Activated CD8-positive, alpha-beta memory T cell treated with anti-CD3 and anti-CD28 coated beads for 1 hour (primary cell): ENCODE measurements at places on chromosomes 4 and X.

DNA sequence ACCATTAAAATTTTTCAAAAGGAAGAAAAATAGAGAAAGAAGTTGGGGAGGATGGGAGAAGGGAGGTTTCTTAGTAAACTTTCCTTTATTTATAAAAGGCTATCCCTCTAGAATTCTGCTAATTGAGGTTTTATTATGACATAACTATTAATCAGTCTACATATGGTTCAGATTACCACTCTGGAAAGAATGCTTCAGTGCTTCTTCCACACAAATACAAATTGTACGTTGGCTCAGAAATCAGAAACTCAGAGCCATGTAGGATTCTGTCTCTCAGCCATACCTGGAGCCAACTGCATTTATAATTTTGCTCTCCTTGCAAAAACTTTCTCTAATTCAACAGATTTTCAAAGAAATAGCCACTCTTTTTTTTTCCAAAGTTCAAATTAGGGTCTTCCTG is 37.1 kb downstream of the SRPX start:
- DNase-seq = no peak

GRCh38 chr4:87150498-87151261 is 69.7 kb downstream of the KLHL8 start:
- DNase-seq = no peak

DNA sequence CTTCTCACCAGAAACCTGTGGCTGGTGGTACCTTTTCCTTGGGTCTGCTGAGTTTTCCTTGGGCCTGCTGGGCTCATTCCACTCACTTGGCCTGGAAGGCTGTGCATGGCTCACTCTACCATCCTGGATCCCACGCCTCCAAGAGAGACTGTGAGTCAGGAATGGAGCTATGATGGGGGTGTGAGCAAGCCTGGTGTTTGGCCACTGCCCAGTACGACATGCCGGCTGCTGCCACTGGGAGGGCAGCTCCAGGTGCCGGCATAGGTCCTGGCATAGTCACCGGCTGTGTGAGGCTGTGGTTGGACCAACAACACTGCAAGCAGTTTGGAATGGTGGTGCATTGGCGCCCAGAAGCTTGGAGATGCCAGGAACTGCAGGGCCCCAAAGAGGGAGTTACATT is 721.7 kb downstream of the PCDH18 start:
- DNase-seq = no peak

DNA sequence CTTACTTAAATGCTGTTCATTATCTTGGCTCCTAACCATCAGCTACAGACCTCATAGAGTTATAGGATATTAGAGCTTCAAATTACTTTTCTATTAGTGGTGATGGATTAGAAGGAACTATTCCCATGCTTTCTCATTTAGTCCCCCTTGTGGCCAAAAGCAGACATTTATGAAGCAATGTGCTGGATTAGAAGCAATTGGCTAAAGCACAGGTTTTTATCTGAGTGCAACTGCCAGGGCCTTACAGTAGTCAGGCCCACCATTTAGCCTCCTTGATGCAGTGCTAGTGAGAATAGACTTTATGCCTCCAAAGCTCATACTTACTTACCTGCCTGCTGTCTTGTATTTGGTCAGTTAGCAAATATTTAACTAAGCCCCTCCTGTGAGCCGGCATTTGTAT is 93.0 kb downstream of the TSPAN7 start:
- DNase-seq = no peak

DNA sequence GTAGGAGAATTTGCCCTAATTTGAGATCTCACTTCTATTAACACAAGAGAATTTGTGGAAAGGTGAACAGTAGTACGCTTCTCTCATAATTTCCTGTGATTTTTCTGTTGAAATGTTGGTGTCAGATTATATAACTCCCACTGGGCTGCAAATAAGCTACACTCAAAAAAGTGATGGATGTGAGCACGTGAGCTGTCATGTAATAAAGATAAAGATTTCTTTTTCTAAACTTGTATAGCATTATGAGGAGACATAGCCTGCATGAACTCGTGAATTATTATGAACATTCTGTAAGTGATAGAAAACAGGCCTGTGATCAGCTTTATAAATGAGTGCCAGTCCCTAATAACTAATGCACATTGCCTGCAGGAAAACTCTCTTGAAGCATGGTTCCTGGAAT is 356.6 kb upstream of the ACTRT1 start:
- DNase-seq = no peak

DNA sequence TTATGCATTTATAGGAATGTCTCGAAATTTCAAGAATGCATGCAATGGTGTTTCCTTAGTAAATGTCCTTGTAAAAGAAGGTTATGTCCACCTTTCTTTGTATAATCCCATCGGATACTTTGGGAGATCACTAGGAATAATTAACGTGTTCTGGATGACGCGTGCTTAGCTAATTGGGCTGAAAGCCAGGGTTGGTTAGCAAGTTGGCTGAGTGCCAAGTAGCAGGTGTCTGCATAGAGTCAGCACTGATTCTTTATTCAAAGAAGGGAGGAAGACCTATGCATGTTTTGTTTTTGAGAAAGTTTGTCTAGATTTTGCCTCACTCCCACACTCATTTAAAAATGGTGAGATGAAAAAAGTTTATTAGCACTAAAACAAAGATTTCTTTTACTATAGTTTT is 144.6 kb downstream of the SOX3 start:
- DNase-seq = no peak

DNA sequence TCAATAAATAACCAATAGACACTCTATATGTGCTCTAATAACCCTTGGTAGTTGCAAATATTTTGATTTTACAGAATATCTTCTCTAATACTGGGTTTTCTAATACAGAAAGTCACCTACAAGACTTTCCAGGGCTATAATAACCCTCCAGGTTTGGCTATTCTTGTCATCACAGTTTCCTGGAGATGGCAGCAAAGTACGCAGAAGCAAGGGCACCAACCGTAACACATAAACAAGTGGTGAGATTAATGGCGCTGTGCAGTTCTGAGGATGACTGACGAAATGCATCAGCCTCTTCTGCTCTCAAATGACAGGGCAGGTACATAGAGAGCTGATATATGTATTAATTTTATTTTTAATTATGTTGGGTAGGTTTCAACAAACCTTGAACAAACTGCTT is 122.4 kb downstream of the C4orf33 start:
- DNase-seq = no peak

DNA sequence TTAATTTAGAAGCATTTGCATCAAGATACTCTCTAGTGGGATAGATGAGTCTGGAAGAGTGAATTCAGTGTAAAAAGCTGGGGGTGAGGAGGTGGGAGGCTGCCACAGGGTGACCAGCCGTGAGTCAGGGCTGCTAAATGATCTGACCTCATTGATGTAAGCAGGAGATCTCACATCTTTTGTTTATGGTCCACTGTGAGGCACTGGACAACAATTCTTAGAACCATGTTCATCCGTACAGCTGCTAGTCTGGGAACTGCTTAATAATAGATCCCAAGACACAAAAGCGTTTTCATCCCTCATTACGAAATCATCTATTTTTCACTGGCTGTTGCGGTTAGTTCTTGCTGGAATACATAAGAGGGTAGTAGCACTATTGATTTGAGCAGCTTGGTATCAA is 14.1 kb downstream of the KLF3 start:
- no peak for DNase-seq

- no peak for DNase-seq
Observed at GRCh38 chr4:156773648-156774357, 197.8 kb downstream of the PDGFC start.

DNA sequence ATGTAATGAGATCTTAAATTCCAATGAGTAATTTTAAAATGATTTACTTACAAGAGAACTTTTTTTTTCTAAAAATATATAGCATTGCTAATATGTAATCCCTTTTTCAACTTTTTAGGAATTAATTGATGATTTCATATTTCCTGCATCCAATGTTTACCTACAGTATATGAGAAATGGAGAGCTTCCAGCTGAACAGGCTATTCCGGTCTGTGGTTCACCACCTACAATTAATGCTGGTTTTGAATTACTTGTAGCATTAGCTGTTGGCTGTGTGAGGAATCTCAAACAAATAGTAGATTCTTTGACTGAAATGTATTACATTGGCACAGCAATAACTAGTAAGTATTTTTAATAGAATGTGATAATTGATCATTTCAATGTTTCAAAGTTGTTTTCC is 113.2 kb downstream of the USP9X start:
- DNase-seq = no peak

- DNase-seq = no peak
Observed at GRCh38 chr4:98614094-98614493, 44.3 kb downstream of the TSPAN5 start.

DNA sequence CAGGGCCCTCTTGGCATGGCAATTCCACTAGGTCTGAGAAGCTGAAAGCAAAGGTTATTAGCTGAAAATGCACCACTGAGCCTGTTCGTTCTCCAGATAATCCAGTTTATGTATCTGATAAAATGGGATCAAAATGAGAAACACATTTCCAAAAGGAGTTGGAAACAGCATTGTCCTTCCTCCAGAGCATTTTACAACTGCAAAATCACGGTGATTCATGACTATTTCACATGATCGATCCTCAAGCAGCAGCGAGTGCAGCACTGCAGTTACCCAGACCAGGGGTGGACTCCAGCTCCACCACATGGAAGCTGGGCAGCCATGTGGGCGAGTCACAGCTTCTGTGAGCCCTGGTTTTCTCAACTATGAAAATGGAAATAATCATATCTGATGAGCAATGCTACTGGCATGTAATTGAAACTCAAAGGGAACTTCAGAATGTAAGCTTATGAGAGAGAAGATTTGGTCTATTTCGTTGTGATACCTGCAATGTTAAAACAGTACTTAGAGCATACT is 78.7 kb upstream of the MSX1 start:
- no peak for DNase-seq

DNA sequence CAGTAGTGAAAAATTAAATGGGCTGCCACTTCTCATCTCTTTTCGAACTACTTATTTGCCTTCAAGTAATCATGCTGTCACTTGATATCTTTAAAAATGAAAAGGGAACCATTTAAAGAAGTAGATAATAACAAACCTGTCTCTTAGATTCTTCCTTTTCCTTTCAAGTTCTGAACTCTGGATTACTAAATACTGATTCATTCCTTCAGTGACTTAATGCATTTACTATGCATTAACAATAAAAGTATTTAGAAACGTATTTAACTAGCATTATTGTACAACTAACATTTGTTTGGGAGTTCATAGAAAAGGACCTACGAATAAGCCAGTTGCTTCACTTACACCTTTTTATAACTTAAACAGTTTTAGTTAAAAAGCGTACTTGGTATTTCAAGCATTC is 61.1 kb upstream of the RAB33B start:
- no peak for DNase-seq

DNA sequence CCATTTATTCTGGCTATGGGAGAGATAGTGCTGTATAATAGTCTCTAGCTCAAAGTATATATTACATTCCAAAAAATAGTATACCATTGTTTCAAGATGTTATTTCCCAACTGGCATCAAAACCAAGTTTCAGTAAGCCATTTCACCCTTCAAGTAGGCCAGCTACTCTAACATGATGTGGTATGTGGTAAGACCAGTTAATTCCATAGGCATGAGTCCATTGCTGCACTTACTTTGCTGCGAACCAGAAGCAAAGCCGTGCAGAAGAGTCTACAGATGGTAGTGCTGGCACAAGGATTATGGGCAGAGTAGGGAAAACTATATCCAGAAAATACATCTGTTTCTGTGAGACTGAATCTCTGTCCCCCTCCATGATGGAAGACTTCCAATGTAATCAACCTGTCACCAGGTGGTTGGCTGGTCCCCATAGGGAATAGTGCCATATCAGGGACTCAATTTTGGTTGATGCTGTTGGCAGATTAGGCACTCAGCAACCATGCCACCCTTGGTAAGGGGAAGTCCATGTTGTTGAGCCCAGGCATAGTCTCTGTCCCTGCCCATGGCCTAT is 49.8 kb upstream of the HSD17B10 start:
- no peak for DNase-seq

- no peak for DNase-seq
Observed at GRCh38 chr4:29578329-29578728, 1141.8 kb upstream of the PCDH7 start.

GRCh38 chr4:168880811-168881595 is 129.1 kb downstream of the CBR4 start:
- DNase-seq = no peak

- no peak for DNase-seq
Observed at GRCh38 chrX:131262738-131263679, 26.1 kb downstream of the IGSF1 start.

DNA sequence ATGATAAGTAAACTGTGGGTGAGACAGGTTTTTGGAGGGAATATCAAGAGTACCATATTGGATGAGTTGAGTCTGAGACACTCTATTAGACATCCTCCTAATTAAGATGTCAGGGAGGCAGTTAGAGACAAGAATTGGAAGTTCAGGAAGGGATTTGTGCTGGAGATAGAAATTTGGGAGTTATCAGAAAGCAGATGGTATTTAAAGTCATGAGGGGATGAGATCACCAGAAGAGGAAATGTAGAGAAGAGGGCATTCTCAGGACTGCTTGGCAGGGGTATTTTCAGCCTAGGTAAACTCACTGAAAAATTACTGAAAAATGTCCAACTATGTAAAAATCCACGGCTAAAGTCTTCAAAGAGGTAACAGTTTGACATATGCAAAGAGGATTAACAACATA is 161.6 kb upstream of the PGRMC2 start:
- DNase-seq = no peak

- DNase-seq = no peak
Observed at GRCh38 chr4:15479089-15479912, 9.6 kb downstream of the CC2D2A start.

GRCh38 chr4:183571350-183571941 is 66.6 kb downstream of the ING2 start:
- DNase-seq = no peak

DNA sequence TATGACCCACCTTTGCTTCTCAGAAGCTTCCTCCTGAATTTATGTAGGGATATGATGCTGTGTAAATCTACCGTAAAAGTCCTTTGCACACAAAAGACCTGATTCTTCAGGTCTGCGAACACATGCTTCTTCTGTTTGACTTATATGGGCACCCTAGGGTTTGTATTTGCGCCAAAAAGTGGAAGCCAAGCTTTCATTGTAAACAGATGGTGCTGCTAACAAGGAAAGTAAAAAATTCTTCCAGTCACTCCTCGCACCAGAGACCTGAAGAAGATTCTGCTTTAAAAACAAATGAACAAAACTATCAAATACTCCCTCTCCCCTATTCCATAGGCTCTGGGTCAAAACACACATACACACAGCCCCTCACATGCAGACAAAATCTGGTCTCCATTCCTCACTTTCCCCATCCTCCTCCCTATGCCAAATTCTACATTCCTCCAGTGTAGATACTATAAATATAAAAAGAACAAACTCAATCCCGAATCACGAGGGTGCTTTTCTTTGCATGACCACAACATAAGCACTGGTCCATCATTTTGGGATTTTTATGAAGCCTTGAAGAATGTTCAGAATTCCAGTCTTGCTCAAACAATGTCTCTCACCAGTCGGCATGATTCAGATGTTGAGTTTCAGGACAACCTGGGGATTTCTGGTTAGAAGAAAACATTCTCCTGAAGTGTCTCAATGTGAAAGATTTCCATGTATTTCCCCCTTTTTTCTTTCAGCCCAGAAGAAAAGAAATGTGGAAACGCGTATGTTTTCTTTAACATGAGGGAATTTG is 125.1 kb downstream of the PALLD start:
- no peak for DNase-seq
